NCI-H1092 (cell line): ENCODE measurements at places on chromosomes 16 and 17.

DNA sequence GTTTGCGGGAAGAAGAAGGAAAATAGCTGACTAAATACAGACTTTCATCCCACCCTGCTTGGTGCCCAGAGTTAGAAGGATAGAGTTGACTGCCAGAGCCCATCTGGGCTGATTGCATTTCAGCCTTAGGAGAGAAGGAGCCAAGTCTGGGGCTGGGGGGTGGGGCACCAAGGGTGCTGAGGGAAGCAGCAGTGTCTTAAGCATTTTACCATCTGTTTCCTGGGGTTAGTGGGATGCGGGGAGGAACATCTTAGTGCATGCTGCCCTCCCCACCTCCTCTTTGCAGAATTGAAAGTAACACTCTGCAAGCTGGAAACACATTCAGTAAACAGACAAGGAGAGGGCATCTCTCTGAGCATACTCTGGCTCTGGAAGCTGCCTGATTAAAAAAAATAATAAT is 1.5 kb upstream of the ARL5C start:
- DNase-seq = no peak

DNA sequence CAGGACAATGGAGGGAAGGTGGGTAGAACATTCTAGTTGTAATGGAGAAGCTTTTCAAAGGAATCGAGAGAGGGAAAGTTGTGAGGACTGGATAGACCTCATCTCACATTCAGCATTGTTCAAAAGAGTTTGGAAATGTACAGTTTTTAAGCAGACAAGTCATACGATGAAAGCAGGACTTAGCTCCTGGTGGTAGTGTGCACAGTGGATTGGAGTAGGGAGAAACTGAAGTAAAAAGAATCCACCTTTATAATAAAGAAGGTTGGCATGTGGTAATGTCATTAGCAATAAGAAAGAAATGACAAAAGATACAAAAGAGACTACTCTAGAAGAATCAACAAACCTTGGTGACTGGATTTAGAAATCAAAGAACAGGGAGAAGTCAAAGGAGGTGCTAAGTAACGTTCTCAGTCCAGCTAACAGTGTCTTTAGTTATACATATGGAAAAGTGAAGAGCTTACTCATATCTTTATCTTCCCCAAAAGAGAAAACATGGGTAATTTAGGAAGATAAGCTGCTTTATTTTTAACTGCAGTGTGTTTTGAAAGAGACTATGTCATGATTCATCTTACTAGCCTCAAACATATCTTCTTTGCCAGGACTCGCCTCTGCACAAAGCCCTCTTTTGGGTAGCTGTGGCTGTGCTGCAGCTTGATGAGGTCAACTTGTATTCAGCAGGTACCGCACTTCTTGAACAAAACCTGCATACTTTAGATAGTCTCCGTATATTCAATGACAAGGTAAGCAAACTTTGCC is 18.7 kb upstream of the EVI2A start:
- no peak for DNase-seq

- DNase-seq = no peak
Measured at GRCh38 chr17:68542698-68543463, 30.7 kb downstream of the PRKAR1A start.

- no peak for DNase-seq
Measured at GRCh38 chr16:48003206-48003907, 152.4 kb downstream of the ABCC12 start.

DNA sequence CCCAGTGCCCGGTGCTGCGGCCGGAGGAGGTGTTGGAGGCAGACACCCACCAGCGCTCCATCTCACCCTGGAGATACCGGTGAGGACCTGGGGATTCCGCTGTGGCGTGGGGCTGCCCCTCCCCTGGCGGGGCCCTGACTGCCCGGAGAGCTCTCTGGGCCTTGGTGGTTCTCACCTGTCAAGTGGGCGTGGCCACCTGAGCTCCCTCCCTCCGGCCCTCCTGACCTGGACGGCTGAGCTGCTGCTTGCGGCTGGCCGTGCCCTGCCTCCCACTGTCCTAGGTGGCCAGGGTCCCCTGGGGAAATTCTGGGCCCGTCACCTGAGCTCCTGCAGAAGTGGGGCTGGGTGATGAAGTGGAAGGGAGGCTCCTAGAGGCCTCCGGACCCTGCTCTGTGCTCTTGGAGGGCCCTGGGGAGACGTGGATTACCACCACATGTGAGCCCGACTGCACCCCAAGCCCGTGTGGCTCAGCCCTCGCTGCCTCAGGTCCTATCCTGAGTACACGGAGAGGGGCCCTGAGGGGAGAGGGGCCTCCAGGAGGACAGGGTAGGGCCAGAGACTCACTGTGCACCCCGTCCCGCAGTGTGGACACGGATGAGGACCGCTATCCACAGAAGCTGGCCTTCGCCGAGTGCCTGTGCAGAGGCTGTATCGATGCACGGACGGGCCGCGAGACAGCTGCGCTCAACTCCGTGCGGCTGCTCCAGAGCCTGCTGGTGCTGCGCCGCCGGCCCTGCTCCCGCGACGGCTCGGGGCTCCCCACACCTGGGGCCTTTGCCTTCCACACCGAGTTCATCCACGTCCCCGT is 1.1 kb downstream of the IL17C start:
- no peak for DNase-seq

GRCh38 chr16:28546626-28547025 is 7.1 kb upstream of the SGF29 start:
- DNase-seq = no peak

GRCh38 chr17:17666111-17666714 is 15.0 kb upstream of the RAI1 start:
- no peak for DNase-seq

DNA sequence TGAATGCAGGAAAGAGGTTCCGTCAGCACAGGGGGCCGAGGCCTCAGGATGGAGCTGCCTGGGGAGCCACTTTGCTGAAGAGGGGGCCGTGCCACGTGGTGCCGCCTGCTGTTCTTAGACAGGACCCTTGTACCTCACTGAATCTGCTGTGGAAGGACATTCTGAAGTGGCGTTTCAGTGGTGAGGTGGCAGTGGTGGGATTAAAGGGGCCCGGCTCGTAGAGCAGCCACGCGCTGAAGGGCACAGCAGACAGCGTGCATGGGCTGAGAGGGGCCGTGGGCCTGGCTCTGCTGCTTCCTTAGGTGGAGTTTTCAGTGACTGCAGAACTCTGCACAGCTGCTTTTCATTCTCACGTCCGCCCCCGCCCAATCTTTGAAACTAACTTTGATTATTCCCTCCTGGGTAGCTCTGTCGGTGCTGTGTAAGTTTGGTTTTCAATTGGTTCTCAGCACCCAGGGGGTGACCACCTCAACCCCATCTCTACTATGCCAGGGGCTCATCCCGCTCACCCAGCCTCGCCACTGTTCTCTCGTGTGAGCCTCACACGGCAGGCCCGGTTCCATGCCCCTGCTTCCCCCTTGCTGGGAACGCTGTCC is 70.3 kb downstream of the SEC14L1 start:
- no peak for DNase-seq
